ENCODE measurements at places on chromosomes 12 and 14.

DNA sequence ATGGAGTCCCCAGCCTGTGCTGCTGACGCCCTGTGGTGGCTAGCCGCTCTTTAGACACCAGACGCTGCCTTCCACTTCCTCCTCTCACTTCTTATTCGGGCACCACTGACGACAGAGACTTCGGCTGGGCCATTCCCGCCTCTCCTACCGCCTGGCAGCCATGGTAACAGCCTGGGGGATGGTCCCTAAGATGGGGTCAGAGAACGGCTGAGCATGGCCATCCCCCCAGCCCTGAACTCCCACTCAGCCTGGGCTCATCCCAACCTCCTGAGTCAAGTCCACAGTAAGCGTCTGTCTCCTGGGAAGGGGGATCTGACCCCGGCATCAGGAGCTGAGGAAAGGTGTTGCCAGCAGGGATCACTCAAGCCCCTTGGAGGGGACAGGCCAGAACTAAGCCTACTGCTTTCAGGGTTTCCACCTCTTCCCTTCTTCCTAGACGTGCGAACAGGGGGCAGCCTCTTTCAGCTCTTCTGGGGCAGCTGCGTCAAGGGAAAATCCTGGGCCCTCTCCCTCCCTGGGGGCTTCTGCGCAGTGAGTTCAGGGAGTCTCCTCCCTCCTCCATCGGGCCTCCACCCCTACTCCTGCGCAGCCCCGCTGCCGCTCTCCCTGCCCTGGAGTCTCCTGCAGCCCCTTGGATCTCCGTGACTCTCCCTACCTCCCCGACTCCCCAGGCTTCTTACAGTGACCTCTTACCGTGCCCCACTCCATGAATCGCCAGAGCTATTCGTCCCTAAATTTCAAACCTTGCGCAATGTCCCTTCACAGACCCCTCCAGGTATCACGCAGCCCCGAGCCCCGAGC lies 643 bp upstream of the TAMALIN start:
- no peak for DNase-seq

DNA sequence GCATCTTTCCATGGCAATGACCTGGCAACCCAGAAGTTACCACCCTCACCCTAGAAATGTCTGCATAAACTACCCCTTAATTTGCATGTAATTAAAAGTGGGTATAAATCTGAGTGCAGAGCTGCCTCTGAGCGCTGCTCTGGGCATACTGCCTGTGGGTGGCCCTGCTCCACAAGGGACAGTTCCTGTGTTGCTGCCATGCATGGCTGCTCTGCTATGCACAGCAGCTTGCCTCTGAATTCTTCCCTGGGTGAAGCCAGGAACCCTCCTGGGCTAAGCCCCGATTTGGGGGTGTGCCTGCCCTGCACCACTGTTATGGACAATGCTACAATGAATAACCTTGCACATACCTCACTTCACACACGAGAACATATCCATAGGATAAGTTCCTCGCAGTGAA lies 35.7 kb upstream of the GPR132 start:
- DNase-seq = no peak

GRCh38 chr14:28754209-28754985 lies 12.2 kb upstream of the FOXG1 start:
- no peak for DNase-seq

- DNase-seq = no peak
These were observed 348.4 kb downstream of the BCAT1 start for GRCh38 chr12:24600551-24600950.

GRCh38 chr14:21631084-21631483 lies 3.7 kb downstream of the OR10G2 start:
- DNase-seq = no peak

- no peak for DNase-seq
These were observed 30.7 kb downstream of the PXN start for GRCh38 chr12:120234643-120235368.

DNA sequence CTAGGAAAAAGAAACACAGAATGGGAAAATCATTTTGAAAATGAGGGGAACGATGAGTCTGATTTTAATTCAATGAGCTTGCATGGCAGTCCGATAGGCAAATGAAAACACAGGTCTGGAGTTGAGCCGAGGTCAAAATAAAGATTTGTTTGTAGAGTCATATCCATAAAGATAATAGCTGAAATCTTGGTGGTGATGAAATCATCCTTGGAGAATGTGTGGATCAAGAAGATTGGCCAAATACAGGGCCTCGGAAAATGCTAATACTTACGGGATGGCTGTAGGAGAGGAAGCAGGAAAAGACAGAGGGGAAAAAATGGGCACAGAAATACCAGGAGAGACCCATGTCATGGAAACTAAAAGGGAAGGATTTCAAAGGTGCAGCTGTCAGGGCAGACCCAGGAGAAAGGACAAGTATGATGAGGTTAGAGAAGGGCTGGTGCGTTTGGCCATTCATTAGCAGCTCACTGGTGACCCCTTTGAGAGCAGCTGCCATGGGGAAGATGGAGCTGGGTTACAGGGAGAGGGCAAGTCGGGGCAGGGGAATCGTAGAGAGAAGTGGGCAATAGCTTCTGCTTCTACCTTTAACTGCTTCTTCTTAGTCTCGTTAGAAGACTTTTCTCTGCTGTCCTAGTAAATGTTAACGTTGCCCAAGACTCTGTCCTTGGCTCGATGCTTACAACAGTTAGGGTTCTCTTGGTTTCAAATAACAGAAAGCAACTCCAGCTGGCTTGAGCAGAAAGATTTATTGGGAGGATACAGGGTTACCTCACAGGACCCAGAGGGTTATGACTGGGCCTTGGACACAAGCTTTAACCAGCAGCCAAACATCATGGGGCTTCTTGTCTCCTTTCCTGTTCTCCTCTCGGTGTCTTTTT lies 161.8 kb downstream of the EFCAB11 start:
- no peak for DNase-seq

DNA sequence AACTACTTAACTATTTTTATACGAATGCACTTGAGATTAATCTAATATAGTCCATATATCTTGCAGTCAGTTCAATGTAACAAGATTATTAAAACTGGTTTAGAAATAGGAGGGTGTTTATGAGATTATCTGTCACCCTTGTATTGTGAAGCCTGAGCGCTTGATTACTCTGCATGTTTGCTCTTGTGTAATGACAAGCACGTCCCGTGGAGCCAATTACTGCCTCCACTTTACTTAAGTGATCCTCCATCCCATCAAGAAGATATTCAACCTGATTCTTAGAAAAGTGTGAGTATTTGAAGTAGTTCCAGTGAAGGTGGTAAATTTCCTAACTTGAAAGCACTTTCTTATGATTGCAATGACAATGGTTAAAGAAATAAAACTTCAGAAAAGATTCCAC lies 415.2 kb upstream of the GARIN6 start:
- DNase-seq = no peak

DNA sequence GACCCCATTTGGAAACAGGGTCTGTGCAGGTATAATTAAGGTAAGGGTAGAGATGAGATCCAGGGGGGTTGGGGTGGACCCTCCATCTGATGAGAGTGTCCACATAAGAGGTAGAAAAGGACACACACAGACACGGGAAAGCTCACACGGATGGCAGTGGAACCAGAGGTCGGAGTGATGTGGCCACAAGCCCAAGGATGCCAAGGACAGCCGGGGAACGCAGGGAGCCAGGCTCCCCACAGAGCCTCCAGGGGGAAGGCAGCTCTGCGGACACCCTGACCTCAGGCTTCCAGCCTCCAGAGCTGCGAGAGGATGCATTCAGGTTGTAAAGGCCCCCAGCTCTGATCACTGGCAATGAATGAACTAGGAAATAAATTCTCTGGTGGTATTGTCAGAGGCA lies 33.0 kb downstream of the RIMBP2 start:
- DNase-seq = no peak

DNA sequence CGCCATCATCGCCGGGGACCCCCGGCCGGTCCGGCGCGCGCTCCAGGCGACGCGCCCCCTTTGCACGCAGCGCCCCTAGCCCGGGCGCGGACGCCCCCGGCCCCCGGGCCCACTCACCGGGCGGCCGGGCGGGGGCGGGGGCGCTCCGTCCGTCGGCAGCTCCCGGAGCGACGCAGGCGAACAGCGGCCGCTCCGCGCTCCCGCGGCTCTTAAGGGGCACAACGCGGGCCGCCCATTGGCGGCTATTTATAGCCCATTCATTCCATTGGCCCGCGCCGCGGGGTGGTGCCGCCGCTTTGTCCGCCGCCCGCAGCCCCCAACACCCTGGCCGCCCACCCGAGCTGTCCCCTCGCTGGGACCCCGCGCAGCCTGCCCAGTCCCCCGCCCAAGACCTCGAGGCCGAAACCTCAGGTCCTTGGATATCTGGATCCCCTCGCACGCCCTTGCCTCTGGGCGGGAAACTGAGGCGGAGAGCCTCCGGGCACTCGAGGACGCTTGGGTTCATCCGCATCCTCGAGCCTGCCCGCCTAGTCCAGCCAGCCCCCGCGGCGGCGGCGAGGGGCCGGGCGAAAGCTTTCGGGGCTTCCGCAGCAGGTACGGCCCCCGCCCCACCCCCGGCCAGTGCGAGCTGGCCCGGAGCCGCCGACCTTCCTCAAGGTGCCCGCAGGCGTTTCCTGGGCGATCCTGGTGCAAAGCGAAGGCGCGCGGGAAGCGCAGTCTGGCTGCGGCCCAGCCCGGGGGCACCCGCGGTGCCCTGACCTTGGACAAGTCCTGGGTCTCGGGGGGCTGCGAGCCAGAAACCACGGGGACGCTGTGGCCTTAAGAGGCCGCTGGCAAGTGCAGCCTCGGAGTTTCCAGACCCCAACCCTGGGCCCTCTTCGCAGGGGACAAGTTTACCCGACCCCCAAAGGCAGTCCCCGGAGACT lies at the start of gene CKB:
CKB (minus strand) TSS at position 182 of the 926 bp plus-strand sequence. CDS start 337 bp downstream, outside the sequence.
- no peak for DNase-seq

DNA sequence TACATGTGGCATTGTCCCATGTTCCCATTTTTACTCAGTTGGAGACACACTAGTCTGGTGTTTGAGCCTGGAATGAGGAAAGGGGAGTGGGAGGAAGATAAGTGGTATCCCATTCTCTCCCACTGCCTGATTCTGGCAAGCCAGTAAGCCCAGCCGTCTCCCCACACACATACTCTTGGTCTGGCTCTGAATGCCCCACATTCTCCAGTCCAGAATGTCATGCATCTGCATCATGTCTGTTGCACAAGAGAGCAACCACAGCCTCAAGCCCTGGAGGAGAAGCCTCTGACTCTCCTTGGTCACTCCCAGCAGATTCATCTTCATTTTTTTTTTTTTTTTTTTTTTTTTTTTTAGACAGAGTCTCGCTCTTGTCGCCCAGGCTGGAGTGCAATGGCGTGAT lies 48.0 kb downstream of the DRAM1 start:
- no peak for DNase-seq

DNA sequence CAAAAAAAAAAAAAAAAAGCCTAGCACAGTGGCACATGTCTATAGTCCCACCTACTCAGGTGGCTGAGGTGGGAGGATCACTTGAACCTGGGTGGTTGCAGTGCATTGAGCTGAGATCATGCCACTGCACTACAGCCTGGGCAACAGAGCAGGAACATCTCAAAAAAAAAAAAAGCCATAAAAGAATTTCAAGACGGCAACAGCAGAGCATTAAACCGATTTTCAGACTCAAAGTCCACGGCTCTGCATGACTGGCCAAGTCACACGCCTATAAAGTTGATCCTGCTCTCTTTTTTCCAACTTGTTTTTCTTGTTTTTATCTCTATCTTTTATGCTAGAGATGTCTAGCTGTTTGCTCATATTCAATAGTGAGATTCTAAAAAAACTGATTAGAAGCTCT lies 45.3 kb downstream of the FBXO34 start:
- DNase-seq = no peak

GRCh38 chr12:52398176-52398575 lies 8.0 kb downstream of the KRT82 start:
- DNase-seq = no peak

GRCh38 chr12:46209914-46210872 lies 58.6 kb downstream of the SLC38A1 start:
- DNase-seq = peak; percentile 78

- DNase-seq = peak; percentile 74
These were observed 172.2 kb upstream of the GZMB start for GRCh38 chr14:24806061-24806678.

DNA sequence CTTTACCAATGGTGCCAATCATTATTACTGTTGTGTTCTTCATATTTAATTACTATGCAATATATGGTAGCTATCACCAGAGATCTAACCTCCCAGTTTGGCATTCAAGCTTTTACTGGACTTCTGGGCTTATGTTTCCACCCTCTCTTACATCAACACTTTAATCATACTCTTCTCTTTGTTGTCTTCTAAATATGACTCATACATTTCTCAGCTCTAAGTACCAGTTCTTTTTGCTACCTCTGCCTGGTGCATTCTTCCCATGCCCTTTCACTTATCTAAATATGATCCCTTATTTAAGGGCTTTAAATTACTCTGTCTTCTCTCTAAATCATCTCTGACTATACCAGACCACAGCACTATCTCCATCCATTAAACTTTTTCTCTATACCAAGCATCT lies 246.1 kb upstream of the CCDC196 start:
- no peak for DNase-seq

DNA sequence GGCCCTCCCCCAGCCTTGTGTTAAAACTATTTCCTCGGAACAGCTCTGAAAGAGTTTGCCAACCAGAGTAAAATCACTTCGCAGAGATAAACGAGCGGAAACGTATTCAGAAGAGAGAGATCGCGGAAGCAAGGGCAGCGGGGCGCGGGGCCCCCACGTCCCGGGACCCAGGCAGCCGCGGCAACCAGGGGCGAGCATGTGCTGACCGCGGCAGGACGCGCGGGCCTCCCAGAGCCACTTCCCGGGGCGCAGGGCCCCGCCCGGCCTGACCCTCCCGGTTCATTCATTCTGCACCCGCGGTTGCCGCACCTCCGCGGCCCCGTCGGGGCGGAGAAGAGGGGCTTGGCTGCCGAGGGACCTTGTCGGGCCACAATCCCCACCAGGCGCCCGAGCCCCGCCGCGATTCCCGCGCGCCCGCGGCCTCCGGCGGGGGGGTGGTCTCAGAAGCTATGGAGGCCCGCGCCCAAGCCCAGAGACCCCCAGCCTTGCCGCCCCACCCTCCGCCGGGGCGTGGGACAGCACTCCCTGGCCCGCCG lies 598 bp downstream of the UBE2N start:
- peak; percentile 72 for DNase-seq

- DNase-seq = no peak
These were observed 288.6 kb upstream of the PWP1 start for GRCh38 chr12:107396991-107397390.

DNA sequence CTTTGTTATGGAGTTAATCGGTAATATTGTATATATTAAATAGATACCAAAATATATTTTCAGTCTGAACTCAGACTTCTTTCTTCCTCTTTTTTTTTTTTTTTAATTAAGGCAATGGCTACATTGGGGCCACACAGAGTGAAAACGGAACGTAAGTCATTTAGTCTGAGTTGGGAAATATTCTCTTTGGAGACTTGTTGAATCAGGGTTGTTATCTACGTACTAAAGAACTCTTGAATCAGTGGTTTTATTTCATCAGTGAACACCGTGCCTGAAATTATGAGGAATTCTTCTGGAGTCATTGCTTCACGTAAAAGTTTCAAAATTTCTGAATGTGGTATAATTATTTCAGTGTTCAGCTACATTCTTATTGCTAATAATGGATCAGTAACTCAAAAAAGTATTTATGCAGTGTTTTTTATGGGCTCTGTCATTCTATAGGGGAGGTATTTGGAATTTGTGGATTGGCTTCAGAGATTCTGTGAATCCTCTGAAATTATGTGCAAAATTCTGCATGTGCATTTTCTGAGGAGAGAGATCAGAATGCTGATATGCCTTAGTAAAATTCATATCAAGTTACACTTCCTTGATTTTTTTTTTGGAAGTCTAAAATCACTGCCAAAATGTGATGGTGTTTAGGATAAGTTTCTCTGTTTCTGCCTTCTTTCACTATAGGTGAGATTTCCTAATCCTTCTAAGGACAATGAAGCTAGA lies 39.6 kb downstream of the BRMS1L start:
- no peak for DNase-seq
